ENCODE measurements at places on chromosomes 3 and 15. TPM values are rescaled to one million over a fixed set of nuclear protein-coding genes. Genes with fewer than 3 reads are reported as not detected.

KBTBD8 gene
- 9.8 TPM for total RNA-seq

BOC gene
- not detected for total RNA-seq

DNA sequence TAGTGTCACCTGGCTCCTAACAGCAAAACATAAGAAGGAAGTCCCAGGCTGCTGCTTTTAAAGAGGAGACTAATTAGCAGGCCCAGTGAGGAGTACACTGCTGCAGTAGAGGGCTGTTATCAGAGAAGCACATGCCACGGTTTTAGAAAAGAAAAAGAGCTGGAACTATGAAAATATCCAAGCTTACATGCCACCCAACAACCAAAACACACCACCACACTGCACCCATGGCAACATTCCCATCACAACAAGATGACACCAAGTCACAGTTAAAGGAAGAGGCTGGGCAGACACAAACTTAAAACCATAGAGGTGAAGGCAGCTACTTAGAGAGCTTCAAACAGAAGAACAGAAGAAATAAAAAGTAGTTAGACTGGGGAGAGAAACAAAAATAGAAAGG is 37.0 kb downstream of the NPTN start:
- DNase-seq: no peak

DNA sequence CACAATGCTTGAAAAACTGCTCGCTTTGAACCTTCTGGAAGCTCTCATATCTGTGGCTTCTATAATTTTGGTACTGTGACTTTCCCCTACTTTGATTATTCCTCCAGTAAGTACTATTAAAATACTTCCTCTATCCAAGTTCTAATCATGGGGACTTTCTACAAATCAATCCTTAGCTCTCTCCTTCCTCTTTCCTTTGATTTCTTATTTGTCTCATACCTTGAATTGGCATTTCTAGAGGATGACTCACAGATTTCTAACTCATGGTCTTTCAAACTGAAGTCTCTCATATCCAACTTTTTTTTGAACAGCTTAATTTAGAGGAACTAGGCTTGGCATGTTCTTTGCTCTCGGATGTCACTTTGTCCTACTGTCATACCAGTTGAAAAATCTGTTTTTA is 241.8 kb downstream of the TBC1D5 start:
- no peak for DNase-seq

DNA sequence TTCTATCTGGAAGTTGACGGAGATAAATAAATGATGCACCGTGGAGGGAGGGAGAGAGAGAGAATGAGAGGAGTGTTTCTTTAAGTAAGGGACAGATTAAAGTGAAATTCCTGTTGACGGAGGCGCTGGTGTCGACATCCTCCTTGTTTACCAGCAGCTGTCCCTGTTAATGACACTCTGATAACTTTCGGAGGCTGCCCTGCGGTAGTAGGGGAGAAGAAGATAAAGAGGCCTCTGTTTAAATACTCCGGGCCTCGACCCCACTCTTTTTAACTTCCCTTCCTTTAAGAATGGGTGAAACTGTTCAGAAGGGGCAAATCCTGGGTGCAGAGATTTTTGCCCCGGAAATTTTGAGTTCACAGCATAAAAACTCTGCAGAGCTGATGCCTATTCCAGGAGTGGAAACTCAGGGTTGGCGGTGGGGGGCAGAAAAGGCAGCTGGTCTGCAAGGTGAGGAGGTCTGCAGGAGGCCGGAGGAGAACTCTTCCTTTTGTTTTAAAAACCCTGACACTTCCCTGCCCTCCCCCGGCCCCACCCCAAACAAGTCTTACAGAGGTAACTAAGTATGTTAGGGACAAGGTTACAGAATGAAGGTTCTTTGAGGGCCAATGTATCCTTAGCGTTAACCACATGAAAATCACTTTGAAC is 276.6 kb upstream of the NR2F2 start:
- DNase-seq: no peak

- no peak for DNase-seq
Measured at GRCh38 chr15:28963711-28964081, 77.9 kb downstream of the APBA2 start.
